ENCODE measurements at places on chromosomes 13 and 19.

GRCh38 chr13:64767054-64767453 is 2463.1 kb downstream of the PCDH9 start:
- no peak for DNase-seq

GRCh38 chr13:20254076-20254475 is 22.0 kb upstream of the GJB6 start:
- DNase-seq = no peak

DNA sequence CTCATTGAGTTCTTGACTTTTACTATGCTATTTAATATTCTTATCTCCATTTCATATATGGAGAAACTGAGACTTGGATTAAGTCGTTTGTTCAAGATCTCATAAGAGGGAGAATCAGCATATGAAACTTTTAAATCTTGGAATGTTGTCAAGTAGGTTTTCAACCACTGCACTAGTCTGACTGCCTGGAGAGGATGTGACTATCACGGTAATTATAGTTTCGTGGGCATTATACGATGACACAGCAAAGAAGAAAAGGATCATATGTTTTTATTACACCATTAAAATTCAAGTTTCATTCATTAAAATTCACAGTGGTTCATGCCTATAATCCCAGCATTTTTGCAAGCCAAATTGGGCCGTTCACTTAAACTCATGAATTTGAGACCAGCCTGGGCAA is 555.2 kb downstream of the SLITRK1 start:
- DNase-seq = no peak

GRCh38 chr19:53161123-53161522 is 2.3 kb upstream of the ZNF347 start:
- no peak for DNase-seq

DNA sequence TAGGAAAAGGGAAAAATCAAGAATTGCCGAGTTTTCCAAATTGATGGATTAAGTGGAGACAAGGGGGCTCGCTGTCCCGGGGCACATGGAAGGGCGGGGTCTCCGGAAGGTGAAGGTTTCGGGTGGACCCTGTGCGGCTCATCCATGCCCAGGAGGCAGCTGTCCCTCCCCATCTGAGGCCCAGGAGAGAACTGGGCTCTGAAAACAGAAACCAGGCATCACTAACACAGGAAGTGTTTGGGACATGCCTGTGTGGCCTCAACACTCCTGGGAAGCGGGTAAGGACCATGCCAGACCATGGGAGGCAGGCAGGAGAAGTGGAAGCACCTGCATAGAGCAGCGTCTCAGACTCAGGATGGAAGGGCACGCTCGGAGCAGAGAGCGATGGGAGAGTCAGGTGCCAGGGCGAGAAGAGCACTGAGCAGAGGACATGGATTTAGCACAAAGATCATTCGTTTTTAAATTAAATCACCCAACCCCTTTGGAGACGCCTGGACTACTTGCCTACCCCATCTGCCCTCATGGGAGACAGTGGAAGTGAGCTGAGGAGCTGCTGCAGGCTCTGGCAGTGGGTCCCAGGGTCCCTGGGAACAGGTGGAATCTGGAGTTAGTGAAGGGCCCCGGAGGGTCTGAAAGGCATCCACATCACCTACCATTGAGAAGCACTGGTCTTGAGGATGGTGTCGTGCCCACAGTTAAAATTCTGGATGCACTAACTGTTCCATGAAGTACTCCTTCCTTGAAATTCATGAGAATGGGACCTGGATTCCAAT is 183.2 kb upstream of the SOX1 start:
- DNase-seq = no peak

- DNase-seq = no peak
Measured at GRCh38 chr19:10773969-10774368, 56.1 kb downstream of the DNM2 start.

DNA sequence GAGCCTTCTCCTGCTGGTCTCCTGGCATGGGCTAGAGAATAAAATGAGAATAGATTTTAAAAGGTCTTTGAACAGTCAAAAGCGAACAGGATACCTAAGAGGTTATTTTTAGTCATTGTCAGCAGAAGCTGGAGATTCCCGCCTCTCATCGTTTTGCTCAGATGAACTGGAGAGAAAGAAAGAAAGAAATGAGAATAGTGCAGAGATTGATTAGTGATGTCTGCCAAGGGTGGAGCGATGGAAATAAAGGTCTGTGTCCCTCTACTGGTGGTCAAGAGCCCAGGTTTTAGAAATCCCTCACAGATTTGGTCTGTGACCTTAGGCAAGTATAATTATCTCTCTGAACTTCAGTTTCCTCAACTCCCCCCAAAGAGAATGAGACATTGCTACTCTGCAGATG is 5.3 kb downstream of the NCAN start:
- no peak for DNase-seq

GRCh38 chr19:4909156-4909896 is at the start of gene UHRF1:
Gene UHRF1, plus strand, starts transcription at chr19:4909501. Its CDS starts 1,385 bp downstream, at chr19:4910886.
- DNase-seq = peak; percentile 57

DNA sequence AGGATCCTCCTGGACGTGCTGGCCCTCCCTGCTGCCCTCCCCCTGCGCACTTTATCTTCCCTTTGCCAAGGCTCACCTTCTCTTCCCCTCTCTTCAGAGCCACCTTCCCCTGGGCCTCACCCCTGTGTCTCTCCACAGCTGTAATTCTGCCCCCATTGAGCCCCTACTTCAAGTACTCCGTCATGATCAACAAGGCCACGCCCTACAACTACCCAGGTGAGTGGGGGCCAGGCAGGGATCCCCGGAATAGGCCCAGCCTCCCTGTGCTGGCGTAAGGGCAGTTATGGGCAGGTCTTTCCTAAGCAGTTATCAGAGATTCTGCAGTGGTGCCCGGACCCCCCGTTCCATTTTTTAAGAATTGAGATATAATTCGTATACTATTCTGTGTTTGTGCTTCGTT is 3.1 kb downstream of the NDUFA3 start:
- DNase-seq = no peak

- DNase-seq = peak; percentile 68
Measured at GRCh38 chr19:45526143-45526542, 18.9 kb downstream of the VASP start.

DNA sequence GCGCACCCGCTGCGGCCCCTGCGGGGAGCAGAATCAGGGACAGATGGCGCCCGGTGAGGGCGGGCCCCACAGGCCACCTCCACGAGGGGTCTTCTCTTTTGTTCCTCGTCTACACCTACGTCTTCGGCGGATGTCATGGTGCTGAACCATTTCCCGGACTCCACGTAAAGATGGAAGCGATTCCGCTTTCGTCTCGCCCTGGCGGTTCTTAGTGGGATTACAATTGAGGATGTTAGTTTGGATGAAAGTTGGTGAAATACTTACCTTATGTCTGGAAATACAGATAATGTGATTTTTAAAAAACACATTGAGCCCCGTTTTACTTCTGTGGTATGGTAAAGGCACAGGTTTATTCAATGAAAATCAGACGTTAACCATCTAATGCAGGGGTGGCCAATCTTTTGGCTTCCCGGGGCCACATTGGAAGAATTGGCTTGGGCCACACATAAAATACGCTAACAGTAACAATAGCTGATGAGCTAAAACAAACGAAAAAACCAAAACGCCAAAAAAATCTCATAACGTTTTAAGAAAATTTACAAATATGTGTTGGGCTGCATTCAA is 1.4 kb upstream of the ZMYM5 start:
- DNase-seq = peak; percentile 92

DNA sequence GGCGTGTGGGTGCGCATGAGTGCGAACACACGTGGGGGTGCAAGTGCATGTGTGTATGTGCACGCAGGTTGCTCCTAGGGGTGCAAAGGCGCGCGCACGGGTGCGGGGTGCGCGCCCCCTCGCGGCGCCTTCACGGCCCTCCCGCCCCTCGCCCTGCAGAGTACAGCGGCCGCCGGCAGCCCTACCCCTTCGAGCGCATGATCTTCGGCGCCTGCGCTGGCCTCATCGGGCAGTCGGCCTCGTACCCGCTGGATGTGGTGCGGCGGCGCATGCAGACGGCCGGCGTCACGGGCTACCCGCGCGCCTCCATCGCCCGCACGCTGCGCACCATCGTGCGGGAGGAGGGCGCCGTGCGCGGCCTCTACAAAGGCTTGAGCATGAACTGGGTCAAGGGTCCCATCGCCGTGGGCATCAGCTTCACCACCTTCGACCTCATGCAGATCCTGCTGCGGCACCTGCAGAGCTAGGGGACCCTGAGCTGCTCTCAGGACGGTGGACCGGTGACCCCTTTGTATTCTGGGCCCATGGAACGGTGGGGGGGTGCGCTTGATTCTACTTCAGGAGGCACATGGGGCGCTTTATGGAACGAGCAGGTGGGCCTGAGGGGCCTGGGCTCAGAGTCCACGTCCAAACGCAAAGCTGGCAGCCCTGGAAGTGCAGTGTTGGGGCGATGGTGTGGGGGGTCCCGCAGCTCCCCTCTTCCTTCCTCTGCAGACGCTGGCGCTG is 27.7 kb downstream of the TMEM161A start:
- no peak for DNase-seq

DNA sequence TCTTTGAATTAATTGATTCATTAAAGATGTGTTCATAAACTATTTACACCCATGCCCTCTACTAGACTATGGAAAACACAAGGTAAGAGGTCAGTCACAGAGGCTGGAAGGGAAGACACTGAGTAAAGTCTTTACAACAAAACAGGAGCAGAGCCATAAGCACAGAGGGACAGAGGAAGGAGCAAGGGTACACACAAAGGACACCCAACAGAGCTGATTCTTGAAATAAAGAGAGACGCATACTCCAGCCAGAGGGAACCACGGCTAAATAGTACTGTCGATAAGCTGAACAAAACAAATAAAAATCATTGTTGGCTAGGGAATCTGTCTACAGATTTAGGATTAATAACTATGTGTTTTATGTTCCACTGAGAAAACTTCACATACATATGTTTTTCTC is 289.2 kb downstream of the EFNB2 start:
- DNase-seq = no peak

DNA sequence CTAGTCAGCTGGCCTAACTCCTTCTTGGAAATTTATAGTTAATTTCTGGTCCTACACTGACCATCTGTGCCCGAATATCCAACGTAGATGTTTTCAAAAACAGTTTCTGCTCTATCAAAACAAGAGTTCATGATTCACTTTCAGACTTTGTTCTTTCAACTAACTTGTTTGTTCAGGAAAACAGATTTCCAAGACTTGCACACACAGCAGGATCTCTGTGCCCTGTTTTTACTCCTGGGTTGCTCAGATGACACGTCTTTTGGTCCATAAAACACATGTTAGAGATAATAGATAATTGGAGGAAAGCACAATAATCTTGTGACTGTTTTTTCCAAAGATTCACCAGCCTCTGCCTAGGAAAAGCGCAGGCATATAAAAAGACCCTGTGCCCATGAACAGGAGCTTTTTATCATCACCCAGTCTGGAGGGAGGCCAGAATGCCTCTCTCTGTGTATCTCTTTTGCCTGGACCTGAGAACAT is 218.0 kb downstream of the IRS2 start:
- DNase-seq = no peak

GRCh38 chr13:74142257-74142656 is 8.1 kb upstream of the KLF12 start:
- no peak for DNase-seq

DNA sequence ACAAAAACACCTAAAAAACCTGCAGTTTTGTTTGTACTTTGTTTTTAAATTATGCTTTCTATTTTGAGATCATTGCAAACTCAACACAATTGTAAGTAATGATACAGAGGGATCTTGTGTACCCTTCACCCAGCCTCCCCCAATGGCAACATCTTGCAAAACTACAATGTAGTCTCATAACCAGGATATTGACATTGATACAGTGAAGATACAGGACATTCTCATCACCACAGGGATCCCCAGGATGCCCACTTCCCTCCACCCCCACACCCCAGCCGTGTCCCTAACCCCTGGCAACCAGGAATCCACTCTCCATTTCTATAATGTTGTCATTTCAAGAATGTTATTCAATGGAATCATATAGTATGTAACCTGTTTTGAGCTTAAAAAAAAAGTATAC is 10.3 kb upstream of the C5AR2 start:
- DNase-seq = no peak

DNA sequence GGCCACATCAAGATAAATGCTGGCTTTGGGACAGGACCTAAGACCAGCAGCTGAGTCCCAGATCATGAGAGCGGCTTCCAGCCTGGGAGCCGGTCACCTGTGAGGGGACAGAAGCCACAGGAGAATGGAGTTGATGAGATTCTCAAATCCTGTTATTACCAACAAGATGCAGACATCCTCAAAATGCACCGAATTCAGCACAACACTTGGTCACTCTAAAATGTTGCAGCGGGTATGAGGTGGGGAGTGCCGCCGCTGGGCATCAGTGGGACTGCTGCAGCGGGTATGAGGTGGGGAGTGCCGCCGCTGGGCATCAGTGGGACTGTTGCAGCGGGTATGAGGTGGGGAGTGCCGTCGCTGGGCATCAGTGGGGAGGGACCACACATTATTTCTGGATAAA is 21.2 kb downstream of the RANBP3 start:
- DNase-seq = no peak

GRCh38 chr19:51272183-51272810 is 21.4 kb downstream of the SIGLECL1 start:
- no peak for DNase-seq

GRCh38 chr19:18464646-18465045 is 26.7 kb upstream of the ISYNA1 start:
- DNase-seq = peak; percentile 92

GRCh38 chr19:4774136-4774535 is 17.4 kb upstream of the FEM1A start:
- DNase-seq = no peak

- no peak for DNase-seq
Measured at GRCh38 chr13:22014469-22014868, 343.6 kb downstream of the FGF9 start.

DNA sequence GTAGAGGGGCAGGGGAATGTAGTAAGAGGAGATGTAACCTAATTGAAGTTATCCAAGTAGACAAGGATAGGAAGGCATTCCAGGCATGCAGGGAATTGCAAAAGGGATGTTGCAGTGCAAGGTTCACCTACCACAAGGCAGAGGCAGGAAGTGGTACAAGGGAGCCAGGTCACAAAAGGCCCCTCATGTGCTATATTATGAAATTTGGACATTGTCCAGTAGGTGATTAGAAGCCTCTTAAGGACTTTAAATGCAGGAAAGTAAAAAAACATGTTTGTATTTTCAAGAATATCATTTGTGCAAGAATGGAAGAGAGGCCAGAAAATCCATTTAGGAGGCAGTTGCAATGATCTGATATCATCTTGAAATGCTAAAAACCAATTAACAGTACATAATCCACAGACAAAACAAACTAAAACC is 111.4 kb downstream of the FRY start:
- peak; percentile 23 for DNase-seq

- peak; percentile 96 for DNase-seq
Measured at GRCh38 chr19:38929929-38930775, at the start of gene SARS2. Gene SARS2, minus strand, starts transcription at chr19:38930763. Its CDS starts 27 bp downstream, at chr19:38930736.

- no peak for DNase-seq
Measured at GRCh38 chr19:10766049-10766623, 48.3 kb downstream of the DNM2 start.
